ENCODE measurements at places on chromosomes 12 and 14.

GRCh38 chr12:12511895-12512711 lies 50.6 kb downstream of the DUSP16 start:
- DNase-seq, result no peak

- DNase-seq, result no peak
Observed at GRCh38 chr12:6923003-6923732, 4.6 kb upstream of the ATN1 start.

- DNase-seq, result peak; percentile 13
Observed at GRCh38 chr12:77998236-77998786, 167.6 kb downstream of the NAV3 start.

DNA sequence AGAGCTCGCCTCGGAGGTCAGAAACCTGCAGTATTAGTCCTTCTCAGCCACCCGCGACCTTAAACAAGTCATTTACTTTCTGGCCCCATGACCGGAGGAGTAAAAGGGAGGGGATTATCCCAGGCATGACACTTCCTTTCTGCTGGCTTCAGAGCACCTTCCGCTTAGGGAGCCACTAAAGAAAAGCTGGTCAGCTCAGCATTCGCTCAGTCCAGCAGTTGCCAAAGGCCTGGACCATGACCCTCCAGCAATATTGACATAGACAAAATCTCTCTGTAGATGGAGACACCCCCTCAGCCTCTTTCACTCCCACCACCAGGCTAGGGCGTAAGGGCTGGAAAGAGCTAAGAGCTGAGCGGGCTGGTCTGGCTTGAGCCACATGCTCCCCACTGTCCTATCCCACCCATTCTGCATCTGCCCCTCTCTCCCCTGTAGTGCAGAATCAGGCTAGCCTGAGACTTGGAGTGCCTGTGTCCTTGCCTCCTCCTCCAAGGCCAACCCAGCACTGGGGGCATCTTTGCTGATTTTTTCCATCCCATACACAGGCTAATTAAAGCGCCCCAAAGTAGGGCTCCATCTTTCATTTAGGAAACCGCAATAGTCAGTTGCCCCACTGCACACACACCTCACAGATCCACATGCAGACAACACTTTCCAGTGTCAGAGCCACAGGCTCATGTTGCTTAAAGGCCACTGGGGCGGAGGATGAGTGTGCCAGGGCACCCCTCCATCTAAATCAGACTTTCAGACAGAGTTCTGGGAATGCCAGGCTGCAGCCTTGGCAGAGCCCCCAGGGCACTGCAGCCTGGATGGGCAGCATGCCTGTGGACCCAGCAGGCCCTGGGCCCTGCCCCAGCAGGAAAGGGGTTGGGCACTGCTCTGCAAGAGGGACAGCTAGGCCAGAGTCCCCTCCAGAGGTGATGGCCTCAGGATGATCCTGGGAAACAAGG lies 4.0 kb upstream of the CPNE6 start:
- no peak for DNase-seq

DNA sequence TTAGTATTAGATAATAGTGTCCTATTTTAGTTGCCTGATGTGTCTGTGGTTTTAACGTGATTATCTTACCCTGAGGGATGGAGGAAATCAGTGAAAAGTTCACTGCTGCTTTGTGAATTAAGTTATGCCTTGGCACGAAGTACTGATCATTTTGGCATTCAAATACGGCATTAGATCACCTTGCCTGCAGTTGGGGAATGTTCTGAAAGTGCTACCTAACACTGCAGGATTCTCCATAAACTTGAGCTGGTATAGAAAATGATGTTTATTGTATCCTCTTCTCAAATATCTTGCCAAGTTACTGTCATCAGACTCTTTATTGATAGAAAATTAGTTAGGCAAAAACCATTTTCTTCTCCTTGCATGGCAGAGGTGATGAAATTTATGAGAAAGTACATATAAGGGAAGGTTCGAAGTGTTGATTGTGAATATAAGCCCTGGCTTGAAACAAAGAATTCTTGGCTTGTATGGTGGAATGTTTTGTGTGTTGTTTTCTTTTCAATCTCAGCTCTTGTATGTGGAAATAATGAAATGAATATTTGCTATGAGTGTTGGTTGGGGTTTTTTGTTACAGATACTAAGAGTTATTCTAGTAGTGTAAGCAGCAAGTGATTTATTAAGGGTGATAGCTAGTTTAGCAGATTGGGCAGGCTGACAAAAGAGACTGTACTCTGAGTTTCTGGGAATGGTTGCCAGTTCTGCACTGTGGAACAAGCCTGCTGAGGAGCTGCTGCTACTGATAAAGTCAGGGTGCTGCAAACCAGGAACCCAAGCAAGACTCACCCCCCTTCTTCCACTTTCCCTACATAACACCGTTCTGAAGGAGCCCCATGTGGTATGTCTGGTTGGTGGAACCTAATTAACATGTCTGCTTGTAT lies 448.3 kb downstream of the PCNX1 start:
- no peak for DNase-seq

DNA sequence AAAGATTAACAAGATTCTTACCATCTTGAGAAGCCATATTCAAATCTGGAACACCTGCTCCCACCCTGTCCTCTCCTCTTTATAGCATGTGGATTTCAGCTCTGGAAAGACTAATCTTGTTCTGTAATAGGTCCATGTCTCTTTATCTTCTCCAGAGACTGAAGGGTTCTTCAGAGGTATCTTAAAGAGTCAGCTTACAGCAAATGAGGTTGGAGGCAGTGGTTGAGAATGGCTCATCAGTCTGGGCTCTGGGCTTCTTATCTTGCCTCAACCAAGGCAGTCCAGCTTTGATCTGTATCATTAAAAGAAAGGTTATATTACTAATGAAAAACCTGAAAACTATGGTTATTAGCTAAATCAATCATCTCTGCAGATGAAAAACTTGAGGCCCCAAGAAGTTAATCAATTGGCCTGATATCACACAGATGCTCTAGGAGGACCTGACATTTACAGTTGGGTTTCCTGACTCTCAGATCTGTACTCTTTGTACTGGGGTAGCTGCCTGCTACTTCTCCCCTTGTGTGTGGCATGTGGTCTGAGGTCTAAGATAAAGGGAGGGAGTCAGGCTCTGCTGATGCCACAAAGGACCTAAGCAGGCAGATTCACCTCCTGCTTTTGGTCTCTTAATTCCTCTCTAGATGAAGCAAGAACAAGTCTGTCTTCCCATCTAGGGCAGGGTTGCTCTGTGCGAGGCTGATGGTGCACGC lies 1.7 kb upstream of the AKAP6 start:
- no peak for DNase-seq

GRCh38 chr12:113469224-113469948 lies 2.3 kb downstream of the LHX5 start:
- no peak for DNase-seq

DNA sequence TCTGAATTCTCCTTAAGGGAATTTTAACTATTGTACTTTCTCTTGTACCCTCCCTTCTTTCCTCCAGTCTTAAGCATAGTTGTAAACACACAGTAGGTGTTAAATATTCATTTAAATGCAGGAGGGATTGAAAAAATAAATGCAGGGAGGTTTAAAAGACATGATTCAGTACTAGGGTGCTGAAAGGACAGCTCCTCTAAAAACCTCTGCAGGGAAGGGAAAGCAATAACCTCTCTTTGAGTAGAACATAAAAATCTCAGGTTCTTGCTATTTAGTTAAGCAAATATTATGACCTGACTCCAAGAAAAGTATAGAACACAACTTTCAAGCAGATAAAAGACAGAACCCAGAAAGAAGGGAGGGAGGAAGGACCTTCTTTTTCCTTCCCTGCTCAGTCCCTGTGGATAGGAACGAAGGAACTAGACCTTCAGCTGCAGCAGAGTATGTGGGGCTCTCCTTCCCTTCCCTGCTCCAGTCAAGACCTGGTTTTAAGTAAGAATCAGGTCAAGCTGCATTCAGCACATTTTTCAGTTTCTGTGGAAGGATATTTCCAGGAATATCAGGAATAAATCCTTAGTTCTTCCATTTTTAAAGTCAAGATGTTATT lies 4.7 kb downstream of the MAP3K9 start:
- no peak for DNase-seq

GRCh38 chr12:106918746-106919145 lies 37.0 kb upstream of the TMEM263 start:
- peak; percentile 13 for DNase-seq

DNA sequence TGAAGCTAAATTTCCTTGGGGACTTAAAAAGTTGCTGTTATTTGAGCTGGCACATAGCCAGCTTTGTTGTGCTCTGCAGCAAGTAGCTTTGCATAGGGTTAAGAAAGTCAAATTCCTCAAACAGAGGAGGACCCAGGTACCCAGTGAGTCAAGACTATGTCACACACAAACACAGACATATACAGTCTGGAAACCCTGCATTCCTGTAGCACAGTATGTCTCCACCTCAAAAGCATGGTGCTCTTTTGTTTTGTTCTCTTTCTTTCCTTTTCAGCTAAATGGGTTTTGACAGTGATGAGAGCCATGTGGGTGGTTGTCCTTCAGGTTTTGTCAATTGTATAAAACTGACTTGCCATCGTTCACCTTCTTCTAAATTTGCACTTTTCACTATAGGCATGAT lies 179.6 kb upstream of the DIO2 start:
- no peak for DNase-seq
